ENCODE measurements at places on chromosomes 11 and 22.

DNA sequence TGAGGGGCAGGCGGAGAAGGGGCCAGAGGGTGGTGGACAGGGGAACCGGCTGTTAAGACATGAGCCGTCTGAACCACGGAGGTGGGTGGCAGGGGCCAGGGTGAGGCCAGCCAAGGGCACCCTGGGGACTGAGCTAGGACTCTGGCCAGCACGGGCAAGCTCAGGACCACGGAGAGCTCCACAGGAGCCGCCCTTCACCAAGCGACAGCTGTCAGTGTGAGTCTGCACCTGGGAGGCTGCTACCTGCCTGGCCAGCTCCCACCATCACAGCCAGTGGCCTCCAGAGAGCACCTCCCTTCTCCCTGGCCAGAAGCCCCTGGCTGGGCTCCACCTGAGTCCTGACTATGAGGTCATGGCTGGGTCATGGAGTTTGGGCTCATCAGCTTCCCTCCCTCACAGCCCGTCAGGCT lies 21.6 kb downstream of the MGAT3 start:
- DNase-seq: no peak

DNA sequence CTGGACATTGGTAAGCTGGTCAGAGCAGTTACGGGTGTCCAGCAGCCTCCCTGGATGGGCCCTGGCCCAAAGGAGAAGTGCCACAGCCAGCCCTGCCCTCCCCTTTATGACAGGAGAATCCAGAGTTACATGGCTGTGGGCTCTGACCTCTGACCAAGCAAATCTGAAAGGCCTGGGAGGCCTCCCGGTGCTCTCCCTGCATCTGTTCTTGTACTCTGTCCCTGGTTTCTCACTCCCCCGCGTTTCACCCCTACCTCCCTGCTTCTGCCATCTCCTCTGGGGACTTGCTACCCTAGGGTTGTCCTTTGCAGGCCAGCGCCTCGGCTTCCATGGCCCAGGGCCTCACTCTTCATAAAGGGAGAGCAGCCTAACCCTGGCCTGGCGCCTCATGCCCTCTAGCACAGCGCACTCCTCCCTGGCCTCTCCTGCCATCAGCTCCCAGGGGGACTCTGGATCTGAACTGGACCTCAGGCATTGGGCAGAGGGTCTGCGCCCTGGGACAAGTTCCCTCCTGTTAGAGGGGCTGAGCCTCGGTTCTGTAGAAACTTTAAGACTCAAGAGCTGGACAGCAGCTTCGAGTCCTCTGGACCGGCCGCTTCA lies 10.7 kb downstream of the PICK1 start:
- no peak for DNase-seq

DNA sequence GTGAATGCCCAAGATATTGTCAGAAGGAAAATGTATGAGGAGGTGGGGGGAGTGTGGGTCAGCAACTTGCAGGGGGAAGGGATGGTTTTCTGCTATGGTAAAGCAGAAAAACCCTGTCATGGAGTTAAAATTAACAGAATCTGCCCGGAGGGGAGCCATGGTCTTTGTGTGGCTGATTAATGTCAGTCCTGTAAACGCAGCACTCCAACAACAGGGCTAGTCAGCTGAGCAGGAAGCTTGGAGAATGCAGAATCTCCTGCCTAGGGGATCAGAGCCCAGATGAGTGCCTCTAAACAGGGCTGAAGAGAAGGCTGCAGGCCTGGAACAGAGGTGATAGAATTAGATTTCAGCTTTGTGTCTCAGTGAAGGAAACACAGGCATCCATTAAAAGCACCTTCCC lies 140.9 kb upstream of the MTNR1B start:
- no peak for DNase-seq

DNA sequence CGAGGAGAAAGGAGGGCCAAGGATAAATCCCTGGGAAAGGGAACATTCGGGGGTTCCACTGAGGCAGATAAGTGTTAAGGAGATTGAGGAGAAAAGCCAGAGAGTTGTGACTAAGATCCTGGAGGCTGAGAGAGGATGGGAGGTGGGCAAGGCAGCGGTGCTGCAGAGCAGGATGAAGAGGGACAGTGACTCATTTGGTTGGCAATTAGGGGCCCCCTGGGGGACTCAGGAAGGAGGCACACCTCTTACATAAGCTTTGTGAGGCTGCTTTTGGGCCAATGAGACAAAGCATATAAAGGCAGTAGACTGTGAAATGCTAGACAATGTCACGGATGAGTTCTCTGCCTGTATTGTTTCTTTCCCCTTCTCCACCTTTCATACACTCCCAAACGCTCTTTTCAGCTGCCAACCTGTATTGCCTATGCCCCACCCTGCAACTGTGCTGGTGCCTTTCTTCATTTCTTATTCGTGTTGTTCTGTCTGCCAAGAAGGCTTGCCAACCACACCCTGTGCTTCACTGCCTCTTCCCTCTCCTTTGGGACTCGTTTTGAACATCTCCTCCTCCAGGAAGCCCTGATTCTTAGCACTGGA lies 246.8 kb upstream of the KIRREL3 start:
- no peak for DNase-seq

GRCh38 chr11:84212468-84213390 lies 926.6 kb upstream of the CCDC90B start:
- peak; percentile 27 for DNase-seq

- DNase-seq: no peak
Observed at GRCh38 chr22:19877626-19878339, 23.1 kb upstream of the GNB1L start.

DNA sequence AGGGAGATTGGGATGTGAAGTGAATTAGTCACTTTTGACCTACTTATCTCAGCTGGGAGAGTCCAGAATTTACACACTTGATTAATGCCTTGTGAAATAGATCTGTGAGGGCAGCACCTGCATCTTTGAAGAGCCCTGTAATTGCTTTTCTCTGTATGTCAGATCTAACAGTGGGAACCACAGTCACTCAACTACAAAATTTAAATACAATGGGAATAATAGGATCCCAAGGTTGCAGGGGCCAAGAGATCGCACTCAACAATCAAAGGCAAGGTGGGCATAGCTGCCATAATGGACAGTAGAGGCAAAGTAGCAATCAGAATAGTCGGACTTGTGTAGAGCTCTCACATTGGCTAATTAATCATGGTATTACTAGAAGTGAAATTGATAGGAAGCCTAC lies 45.5 kb upstream of the NARS2 start:
- DNase-seq: no peak
